ENCODE measurements at places on chromosomes 12 and 14.

- DNase-seq: no peak
These were observed 222.6 kb downstream of the RGS6 start for GRCh38 chr14:72154645-72155378.

- DNase-seq: no peak
These were observed 5.6 kb upstream of the ASCL1 start for GRCh38 chr12:102951841-102952240.

- DNase-seq: no peak
These were observed 38.8 kb upstream of the DACT1 start for GRCh38 chr14:58598804-58599525.

GRCh38 chr12:89733579-89734201, 25.1 kb upstream of the ATP2B1 start:
- no peak for DNase-seq

DNA sequence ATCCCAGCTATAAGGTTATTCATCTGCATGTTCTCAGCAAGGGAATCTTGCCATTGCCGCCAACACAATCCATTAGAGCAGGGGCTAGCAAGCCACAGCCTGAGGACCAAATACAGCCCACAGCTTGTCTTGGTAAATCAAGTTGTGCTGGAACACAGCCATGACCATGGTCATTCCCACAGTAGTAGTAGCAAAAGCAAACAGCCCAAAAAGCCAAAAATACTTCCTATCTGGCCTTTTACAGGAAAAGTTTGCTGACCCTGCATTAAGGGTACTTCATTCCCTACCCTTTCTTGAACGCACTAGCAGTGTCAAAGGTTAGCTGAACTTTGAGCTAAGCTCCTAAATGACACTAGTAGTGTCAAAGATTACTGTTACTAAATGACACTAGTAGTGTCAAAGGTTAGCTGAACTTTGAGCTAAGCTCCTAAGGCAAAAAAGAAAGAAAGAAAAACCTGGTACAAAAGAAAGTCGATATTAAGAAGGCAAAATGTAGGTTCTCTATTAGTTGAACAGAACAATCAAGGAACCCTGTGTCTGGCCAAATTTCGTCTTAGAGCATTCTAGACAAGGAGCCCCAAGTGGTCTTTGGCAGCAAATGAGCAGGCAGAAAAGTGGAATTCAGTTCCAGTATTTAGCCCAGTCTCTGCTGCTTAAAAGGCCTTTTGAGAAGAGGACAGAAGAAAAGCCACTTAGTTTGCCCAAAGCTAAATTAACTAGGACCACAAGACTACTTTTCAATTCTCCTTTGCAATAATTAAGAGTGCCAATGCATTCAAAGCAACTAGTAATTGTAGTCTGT, 67.7 kb downstream of the NT5DC3 start:
- DNase-seq: no peak
